Endothelial cell (in vitro differentiated cells): ENCODE measurements at places on chromosomes 4 and X.

GRCh38 chr4:183304067-183304466 lies 16.0 kb downstream of the CLDN22 start:
- no peak for DNase-seq

DNA sequence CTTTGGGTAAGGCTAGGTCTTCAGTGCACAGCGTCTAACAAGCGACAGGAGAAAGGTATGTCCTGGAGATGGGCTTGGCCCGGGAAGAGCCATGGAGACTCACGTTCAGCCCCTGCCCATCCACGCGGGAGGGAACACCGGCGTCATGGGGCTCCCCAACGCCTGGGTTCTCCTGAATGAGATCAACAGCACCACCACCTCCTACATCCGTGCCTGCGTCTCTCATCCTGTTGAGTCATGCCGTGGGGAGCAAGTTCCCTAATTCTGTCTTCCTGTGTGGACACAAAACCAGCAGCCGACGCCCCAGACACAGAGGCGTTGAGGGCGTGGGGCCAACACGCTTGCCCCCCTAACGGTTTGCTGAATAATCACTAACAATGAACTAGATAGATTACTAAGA lies 20.1 kb upstream of the IL3RA start:
- DNase-seq = no peak

DNA sequence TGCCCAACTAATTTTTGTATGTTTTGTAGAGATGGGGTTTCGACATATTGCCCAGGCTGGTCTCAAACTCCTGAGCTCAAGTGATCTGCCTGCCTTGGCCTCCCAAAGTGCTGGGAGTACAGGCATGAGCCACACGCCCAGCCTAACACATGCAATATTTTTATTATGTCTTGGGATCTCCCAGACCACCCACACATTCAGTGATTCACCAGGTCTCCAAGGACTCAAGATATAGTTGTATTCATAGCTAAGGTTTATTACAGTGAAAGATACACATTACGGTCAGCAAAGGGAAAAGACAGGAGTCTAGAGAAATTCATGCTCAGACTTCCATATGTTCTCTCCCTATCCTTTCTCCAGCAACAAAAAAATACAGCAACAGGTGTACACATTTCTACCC lies 25.5 kb upstream of the FAM120C start:
- no peak for DNase-seq

GRCh38 chrX:15686818-15687685 lies 22.4 kb upstream of the CLTRN start:
- DNase-seq = peak; percentile 41

- DNase-seq = no peak
Observed at GRCh38 chr4:8305851-8306471, 36.4 kb downstream of the HTRA3 start.

DNA sequence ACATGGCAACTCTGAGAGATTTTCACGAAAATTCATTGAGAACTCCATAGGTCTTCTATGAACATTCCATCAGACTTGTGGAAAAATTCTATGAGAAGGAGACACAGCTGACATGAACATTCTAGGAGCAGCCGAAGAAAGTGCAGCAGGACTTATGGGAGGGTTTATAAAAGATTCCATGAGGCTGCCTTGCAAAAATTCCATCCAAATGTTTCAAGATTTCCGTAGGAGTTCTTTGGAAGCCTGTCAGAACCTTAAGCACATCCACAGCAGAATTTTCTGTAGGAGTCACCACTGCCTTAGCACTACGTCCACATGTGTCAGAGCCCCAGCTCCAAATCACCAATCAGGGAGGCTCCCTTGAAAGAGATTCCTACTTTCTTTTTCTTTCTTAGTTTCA lies 67.0 kb upstream of the MSX1 start:
- no peak for DNase-seq

DNA sequence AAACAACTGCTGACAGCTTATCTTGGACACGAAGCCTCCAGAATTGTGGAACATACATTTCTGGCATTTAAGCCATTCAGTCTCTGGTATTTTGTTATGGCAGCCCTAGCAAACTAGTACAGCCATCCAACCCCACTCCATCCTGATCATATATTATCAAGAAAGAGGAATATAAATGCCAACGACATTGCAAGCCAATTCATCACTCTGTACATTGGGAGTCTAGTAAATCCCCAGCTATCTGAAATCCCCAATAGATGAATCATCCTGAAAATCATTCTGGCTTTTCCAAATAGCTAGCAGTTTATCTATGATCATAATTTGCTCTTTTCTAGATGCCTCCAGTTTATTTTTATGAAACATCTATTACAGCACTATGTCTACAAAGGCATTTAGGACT lies 41.1 kb downstream of the FRMD7 start:
- DNase-seq = no peak

- DNase-seq = no peak
Observed at GRCh38 chr4:155450676-155451075, 73.9 kb upstream of the MAP9 start.

GRCh38 chr4:87855559-87855958 lies 22.8 kb downstream of the MEPE start:
- no peak for DNase-seq

GRCh38 chr4:77001907-77002306 lies 52.4 kb downstream of the SEPTIN11 start:
- DNase-seq = no peak

DNA sequence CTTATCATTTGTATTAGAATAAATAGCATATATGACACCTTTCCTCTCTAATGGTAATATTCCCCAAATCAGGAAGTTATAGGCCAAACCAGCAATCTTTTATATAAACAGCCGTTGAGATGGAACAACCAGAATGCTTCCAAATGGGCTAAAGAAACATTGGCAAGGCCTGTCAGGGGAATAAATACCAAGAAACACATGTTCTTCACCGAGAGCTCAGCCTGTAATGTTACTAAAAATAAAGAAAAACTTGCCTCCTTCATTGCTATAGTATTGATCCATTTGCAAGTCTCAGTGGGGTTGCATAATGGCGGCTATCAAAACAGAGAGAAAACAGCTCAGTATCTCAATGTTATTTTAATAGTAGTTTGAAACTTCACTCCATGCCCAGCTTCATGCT lies 104.9 kb downstream of the FAM13A start:
- DNase-seq = no peak

- no peak for DNase-seq
Observed at GRCh38 chr4:153785910-153786721, 2.8 kb downstream of the SFRP2 start.

DNA sequence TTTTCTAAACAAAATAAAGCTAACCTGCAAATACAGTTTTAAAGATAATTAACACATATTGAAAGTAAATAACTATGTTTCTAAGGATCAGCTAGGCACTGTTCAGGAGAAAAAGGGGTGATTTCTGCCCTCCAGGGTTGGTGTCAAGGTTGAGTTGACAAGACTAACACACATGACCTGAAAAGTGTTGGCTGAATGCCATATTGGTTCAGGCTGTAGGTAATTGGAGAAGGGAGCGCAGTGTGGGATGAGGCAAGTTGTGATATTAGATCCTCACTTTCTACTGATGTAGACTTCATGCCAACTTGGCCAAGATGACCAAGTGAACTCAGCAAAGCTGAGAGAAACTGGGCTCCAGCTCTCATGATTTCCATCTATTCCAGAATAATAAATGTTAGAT lies 42.2 kb downstream of the PPM1K start:
- no peak for DNase-seq

GRCh38 chr4:106368678-106369077 lies at the start of gene GIMD1:
TSS of gene GIMD1 (minus strand) at chr4:106368778. CDS start at chr4:106367435, 1,343 bp downstream.
- no peak for DNase-seq

GRCh38 chrX:786441-786881 lies 155.9 kb downstream of the SHOX start:
- DNase-seq = no peak

DNA sequence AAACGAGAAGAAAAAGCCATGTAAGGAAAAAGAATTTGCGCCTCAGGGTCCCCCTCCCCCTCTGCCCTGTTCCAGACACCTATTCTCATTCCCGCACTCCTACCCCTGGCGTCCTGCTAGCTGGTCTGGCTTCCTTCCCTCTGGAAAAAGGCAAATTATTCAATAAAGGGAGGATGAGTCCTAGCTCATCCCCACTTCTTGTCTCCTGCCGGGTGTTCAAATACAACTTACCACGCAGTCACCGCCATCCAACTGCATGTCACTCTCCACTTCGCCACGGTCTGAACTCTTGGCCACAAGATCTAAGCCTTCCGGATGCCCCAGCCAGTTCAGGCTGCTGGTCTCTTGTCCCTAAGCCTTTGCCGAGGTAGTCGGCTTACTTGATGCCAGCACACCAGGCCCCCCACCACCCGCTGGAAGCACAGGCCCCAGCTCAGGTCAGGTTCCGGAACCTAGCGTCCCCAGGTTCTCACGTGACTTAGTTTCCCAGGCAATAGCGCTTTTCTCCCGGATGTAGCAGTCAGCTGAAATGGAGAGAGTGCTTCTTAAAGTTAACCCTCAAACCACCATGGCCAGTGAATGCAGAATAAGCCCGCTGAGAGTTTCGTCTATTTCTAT lies 209.6 kb upstream of the SPIN4 start:
- DNase-seq = peak; percentile 50

GRCh38 chr4:8307121-8307520 lies 37.6 kb downstream of the HTRA3 start:
- DNase-seq = no peak

DNA sequence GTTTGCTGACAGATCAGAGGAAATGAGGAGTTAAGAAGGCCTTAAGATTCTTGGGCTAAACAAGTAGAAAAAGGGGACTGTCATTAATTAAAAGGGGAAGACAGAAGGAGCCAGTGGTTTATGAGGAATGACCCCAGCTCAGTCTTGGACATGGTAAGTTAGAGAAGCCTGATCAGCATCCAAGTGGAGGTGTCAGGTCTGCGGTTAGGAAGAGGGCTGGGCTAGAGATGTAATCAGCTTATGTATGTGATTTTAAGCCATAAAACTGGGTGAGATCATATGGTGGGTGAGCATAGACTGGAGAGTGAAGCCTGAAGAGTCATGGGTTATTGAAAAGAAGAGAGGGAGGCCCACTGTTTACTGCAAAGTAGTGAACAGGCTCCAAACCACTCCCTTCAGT lies 246.1 kb downstream of the NR3C2 start:
- DNase-seq = no peak
